ENCODE measurements at places on chromosomes 13 and 19.

GRCh38 chr13:48500652-48501197, 32.2 kb downstream of the RCBTB2 start:
- peak; percentile 90 for DNase-seq

DNA sequence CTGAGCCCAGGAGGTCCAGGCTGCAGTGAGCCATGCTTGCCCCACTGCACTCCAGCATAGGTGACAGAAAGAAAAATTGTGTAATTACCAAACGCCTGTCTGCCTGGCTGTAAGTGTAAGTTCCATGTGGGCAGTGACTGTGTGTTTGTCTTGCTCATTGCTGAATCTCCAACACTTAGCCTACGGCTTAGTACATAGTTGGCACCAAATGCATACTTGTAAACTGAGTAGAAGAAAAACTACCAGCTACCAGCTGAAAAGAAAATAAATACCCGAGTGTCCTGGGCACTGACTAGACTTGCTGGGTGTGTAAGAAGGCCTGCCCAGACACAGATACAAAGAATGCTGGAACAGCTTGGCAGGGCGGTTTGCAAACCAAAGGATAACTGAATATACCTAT, 2.7 kb upstream of the CEBPG start:
- DNase-seq = no peak

- DNase-seq = peak; percentile 36
These were observed 2.5 kb downstream of the KDM4B start for GRCh38 chr19:4971424-4971793.

- no peak for DNase-seq
These were observed at the start of gene MYO1F for GRCh38 chr19:8577247-8577646. Gene MYO1F, minus strand, starts transcription at chr19:8577442. Its CDS starts 133 bp downstream, at chr19:8577309.

GRCh38 chr19:55508120-55508519, 19.9 kb downstream of the SSC5D start:
- DNase-seq = no peak

DNA sequence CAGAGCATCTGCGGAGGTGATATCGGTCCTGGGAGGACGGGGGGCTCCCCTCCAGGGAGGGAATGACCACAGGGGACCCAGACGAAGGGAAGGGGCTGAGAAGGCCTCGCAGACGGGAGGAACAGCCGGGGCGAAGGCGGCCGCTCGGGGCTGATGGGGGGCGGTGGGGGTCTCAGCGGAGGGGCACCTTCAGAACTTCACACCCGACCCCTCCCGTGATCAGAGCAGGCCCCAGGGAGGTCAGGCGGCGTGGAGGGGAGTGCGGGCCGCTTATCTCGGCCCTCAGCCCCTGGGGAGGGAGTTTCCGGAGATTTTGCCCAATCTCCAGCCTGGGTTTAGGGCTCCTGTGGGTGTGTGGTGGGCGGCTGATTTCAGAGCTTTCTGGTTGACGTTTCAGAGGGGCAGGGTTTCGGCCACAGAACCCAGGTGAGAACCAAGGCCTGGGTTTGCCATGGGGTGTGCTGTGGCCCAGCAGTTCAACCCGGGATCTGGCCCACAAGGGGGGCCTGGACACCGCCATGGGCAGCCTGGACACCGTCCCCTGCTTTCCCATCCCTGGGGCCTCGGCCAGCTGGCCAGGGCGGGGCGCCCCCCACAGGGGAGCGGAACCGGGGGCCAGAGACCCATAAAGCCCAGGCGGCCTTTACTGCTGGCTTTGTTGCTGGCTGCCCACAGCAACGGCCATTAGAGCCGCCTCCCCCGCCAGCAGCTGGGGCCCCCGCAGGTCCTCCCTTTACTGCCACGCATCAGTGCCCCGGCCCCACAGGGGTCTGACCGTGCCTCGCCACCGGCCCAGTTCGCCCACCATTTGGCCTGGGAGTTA, 29.0 kb downstream of the ARID3A start:
- peak; percentile 41 for DNase-seq

- peak; percentile 81 for DNase-seq
These were observed 42.5 kb downstream of the ARHGEF18 start for GRCh38 chr19:7391218-7391670.

DNA sequence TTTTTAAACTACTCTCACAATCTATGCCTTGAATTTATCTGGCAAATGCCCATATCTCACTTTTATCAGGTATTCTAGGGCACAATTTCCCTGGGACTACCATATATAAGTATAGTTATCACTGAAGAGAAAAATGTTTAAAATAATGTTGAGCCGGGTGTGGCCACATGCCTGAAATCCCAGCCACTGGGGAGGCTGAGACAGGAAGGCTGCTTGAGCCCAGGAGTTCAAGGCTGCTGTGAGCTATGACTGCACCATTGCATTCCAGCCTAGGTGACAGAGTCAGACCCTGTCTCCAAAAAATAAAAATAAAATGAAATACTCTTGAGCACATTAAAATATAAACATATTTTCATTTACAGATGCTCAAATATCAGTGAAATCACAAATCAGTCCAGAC, 4.1 kb downstream of the KATNAL1 start:
- no peak for DNase-seq

DNA sequence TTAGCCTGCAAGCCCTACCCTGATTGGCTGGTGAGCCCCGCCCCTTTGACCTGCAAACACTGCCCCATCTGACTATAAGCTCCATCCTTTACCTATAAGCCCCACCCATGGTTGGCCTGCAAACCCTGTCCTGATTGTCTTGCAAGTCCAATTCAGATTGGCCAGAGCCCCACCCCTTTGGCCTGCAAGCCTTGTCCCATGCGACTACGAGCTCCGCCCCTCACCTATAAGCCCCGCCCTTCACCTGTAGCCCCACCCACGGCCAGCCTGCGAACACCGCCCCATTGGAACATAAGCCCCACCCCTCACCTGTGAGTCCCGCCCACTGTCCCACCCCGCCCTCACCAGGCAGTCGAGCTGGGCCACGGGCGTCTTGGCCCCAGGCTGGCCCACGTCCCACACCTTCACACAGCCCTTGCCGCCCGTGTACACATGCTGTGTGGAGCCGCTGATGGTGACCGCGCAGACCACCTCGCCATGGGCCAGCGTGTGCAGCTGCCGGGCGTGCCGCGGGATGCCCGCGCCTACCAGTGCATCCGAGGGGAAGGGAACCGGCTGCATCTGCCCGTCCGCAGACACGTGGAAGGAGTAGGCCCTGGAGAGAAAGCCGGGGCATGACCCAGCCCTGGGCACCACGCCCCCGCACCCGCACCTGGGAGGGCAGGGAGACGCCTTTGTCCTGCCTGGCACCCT, 22.9 kb downstream of the TLE2 start:
- DNase-seq = no peak

- DNase-seq = peak; percentile 38
These were observed 363.9 kb downstream of the MYO16 start for GRCh38 chr13:108993346-108993745.

All from fibroblast of villous mesenchyme (primary cell).